LHCN-M2 (cell line): ENCODE measurements at places on chromosomes 6 and 20. TPM values are rescaled to one million over a fixed set of nuclear protein-coding genes. Genes with fewer than 3 reads are reported as not detected.

RUNX2 gene
- 23.5 and 27.7 TPM in 2 replicates for total RNA-seq

MYH7B gene
- 0.06 TPM in 1 of 2 replicates, not detected in the other for total RNA-seq

TFAP2D gene
- not detected in 2 replicates for total RNA-seq

CALHM6 gene
- 2.7 and 3.9 TPM in 2 replicates for total RNA-seq

PLN gene
- not detected in 2 replicates for total RNA-seq

CRISP3 gene
- total RNA-seq = not detected in 2 replicates

MAS1 gene
- total RNA-seq = not detected in 2 replicates

L3MBTL1 gene
- 2.8 and 4.5 TPM in 2 replicates for total RNA-seq

TUBB1 gene
- not detected in 2 replicates for total RNA-seq

SLC17A4 gene
- not detected in 2 replicates for total RNA-seq

GABRR2 gene
- total RNA-seq = 0.11 TPM in 1 of 2 replicates, not detected in the other

PDE7B gene
- total RNA-seq = 1.2 and 1.5 TPM in 2 replicates

SAMD5 gene
- 2.2 and 4.0 TPM in 2 replicates for total RNA-seq

MRPS18A gene
- 36.3 and 37.1 TPM in 2 replicates for total RNA-seq

ENPP5 gene
- total RNA-seq = 1.3 and 2.2 TPM in 2 replicates

C20orf202 gene
- total RNA-seq = not detected in 2 replicates

NT5E gene
- 762 and 846 TPM in 2 replicates for total RNA-seq

CD93 gene
- total RNA-seq = not detected in 2 replicates

BTBD3 gene
- total RNA-seq = 18.9 and 21.7 TPM in 2 replicates

WFDC12 gene
- not detected in 2 replicates for total RNA-seq

SMIM8 gene
- 2.1 and 3.4 TPM in 2 replicates for total RNA-seq

BMP7 gene
- not detected in 2 replicates for total RNA-seq

PLCB1 gene
- 0.06 TPM in 1 of 2 replicates, not detected in the other for total RNA-seq

ZKSCAN3 gene
- total RNA-seq = 4.1 and 4.9 TPM in 2 replicates

DTNBP1 gene
- total RNA-seq = 1.9 and 6.1 TPM in 2 replicates

CST2 gene
- not detected in 2 replicates for total RNA-seq

GLP1R gene
- total RNA-seq = not detected in 2 replicates

PRICKLE4 gene
- total RNA-seq = 1.7 and 3.1 TPM in 2 replicates

OR12D2 gene
- not detected in 2 replicates for total RNA-seq

SGK2 gene
- not detected in 2 replicates for total RNA-seq

ZC2HC1B gene
- total RNA-seq = not detected in 2 replicates

RPS18 gene
- total RNA-seq = 2,111 and 2,414 TPM in 2 replicates

RSPH4A gene
- 0.26 and 0.57 TPM in 2 replicates for total RNA-seq

GPR6 gene
- total RNA-seq = not detected in 2 replicates

OR2B6 gene
- not detected in 2 replicates for total RNA-seq

C4B gene
- 1.8 and 3.5 TPM in 2 replicates for total RNA-seq

CLPSL2 gene
- total RNA-seq = not detected in 2 replicates

NUP153 gene
- total RNA-seq = 33.3 and 39.6 TPM in 2 replicates

ANGPT4 gene
- not detected in 2 replicates for total RNA-seq

ERVFRD-1 gene
- total RNA-seq = not detected in 2 replicates

MACROD2 gene
- total RNA-seq = 0.45 and 1.1 TPM in 2 replicates

OXT gene
- total RNA-seq = not detected in 2 replicates

CGA gene
- not detected in 2 replicates for total RNA-seq

LEMD2 gene
- 52.5 and 57.8 TPM in 2 replicates for total RNA-seq

COL9A1 gene
- total RNA-seq = not detected in 2 replicates

ZBTB46 gene
- total RNA-seq = 7.6 and 9.1 TPM in 2 replicates

C20orf204 gene
- 0.17 and 0.19 TPM in 2 replicates for total RNA-seq

RPRD1B gene
- total RNA-seq = 15.8 and 21.3 TPM in 2 replicates

TRERF1 gene
- 3.0 and 4.0 TPM in 2 replicates for total RNA-seq
